Ammon's horn (tissue), 1 donor: ENCODE measurements at places on chromosomes 6 and 20.
A peak's percentile ranks its signal among the peaks of the same experiment; 100 is the strongest.

DNA sequence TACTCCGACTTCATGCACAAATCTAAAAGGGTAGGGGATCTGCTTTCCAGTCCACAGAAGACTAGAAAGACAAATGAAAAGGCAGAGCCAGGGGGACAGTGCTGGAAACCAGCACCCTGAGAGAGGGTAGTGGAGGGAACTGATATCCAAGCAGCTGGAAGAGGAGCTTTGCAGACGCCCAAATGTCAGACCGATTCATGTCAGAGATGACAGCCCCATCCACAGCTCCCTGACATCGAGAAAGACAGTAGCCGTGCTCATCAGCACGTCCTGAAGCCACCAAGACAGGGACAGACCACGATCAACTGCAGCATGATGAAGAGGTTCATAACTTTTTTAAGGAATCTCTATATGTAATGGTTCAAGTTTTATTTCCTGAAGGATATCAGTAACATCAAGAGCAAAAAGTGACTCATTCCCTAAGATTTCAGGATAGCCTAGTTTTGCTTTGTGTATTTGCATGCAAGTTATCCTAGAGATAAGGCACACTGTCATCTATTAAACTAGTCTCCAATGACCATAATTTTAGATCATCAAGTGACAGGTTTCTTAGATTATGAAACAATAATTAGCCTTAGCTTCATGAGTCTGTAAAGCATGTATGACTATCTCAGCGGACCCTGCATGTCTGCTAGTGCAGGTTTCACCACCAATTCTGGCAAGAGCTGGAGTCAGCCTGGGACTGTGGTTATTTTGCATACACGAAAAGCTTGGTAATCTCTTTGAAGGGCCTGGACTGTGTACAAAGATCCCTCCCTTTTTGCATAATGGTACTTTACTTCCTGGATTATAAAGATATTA, 43.0 kb downstream of the PRDM1 start:
- DNase-seq, result no peak

DNA sequence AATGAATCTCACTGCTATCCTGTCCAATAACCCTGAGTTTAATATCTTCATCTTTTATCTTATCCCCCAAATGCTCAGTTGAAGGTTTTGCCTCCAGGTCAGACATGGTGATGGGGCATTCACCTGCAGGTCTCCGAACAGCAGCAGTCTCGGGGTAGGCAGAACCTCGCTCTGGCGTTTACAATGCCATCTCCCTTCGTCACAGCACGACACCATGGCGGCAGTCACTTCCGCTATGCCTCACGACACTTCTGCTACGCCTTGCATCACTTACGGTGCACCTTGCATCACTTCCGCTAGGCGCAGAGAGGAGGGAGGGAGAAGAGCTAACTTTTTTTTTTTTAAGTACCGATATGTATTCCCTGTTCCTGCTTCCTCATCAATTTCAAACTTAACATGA, 194.9 kb downstream of the BCAS1 start:
- no peak for DNase-seq

DNA sequence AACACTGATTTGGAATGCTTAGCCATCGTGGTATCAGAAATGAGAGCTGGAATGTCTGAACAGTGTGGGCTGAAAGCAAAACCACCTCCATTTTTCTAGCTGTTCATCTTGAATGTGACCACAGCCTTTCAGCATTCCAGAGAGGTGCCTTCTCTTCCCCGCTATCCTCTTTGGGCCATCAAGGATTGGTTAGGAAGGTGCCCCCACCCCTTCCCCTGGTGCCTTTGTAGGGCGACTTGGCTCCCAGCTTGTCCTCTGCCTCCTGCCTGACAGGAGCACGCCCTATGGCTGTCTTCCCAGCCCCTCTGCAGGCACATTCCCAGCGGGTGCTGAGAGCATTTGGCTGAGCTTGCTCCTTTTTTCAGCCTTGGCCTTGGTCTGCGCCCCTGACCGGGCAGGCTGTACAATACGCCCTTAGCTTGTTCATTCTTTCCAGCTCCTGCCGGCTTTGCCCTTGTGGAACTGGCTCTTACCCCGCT, 97.5 kb downstream of the ARMC2 start:
- peak; percentile 87 for DNase-seq

DNA sequence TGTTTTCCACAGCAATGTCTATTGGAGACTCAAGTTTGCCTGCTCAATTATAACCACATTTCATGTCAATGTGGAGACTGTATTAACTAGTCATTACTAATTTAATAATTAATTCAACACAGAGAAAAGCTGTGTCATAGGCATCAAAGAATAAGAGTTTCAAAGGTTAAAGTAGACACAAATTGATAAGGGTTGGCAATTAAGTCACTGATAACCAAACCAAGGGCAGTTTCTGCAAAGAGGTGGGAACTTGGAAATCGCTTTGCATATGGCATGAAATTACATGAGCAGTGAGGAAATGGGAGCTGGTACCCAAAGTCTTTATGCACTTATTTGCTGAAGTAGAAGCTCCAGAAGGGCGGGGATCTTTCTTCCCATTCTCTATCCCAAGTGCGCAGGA, 34.2 kb downstream of the GCLC start:
- no peak for DNase-seq

- DNase-seq, result no peak
Observed at GRCh38 chr20:5508044-5508443, 191.3 kb upstream of the PROKR2 start.

DNA sequence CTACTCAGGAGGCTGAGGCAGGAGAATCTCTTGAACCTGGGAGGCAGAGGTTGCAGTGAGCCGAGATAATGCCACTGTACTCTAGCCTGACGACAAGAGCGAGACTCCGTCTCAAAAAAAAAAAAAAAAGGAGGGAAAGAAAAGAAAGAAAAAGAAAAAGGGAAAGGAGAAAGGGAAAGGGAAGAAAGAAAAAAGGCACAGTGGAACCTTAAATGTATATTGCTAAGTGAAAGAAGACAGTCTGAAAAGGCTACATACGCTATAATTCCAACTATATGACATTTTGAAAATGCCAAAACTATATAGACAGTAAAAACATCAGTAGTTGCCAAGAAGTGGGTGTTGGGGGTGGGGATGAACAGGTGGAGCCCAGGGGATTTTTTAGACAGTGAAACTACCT, 16.2 kb downstream of the PPIL4 start:
- DNase-seq, result no peak

- no peak for DNase-seq
Observed at GRCh38 chr6:22383016-22383415, 86.2 kb upstream of the PRL start.

- no peak for DNase-seq
Observed at GRCh38 chr6:7236306-7237209, 76.4 kb downstream of the SSR1 start.

- no peak for DNase-seq
Observed at GRCh38 chr6:140559458-140559857, 1185.0 kb upstream of the CITED2 start.

DNA sequence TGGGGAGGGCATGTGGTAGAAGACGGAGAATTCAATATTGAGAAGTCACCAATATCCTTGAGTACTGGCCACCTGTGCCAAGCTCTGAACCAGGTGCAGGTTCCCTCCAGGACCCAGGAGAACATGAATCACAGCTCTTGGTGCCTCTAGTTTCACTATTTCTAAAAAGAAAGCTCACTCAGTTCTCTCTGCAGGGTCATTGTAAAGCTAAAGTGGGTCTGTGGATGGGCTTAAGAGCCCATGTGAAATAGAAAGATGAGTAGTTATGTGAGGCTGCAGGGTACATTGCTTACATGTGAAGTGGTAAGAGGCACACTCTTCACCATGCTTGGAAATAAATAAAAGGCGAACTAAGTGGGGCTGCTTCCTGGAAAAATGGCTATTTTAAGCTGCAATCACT, 43.6 kb downstream of the ZNF831 start:
- no peak for DNase-seq
